ENCODE measurements at places on chromosomes 2 and 18.

DNA sequence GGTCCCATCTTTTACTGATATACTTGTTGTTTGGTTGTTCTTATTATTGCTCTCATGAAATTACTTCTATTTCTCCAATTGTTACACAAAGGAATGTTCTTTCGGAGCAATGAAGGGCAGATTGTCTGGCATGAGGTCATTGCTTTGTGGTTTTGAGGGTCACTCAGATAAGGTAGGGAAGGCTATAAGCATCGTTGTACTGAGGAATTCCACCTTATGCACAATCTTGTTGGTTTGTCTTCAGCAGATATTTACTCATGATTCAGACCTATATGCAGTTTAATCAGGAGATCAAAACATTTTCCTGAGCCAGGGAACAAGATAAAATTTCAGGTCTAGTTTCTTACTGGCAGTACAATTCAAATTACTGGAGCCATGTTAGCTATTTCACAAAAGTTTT is 163.0 kb upstream of the SPHKAP start:
- DNase-seq = no peak

DNA sequence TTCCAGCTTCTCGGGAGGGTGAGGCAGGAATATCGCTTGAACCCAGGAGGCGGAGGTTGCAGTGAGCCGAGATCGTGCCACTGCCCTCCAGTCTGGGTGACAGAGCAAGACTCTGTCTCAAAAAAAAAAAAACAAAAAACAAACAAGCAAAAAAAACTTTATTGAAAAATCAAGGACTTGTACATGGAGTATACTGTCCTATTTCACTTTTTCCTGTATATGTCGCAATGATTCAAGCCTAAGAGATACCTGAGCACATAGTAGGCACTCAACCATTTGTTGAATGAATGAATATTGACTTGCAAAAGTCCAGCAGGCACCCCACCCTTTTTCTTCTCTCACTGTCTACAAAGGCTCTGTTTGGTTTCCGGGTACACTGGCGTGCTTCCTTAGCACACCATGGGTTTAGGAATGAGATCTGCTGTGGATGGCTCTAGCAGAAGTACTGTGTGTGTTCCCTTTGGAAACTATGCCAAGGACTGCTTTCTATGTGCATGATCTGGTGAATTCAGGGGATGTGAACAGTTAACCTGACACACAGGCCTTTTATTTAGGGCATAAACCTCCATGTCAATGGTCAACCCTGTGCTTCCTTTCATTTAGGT is 6.1 kb downstream of the APCDD1 start:
- DNase-seq = no peak

- DNase-seq = no peak
Observed at GRCh38 chr18:25322806-25323205, 29.2 kb downstream of the ZNF521 start.

DNA sequence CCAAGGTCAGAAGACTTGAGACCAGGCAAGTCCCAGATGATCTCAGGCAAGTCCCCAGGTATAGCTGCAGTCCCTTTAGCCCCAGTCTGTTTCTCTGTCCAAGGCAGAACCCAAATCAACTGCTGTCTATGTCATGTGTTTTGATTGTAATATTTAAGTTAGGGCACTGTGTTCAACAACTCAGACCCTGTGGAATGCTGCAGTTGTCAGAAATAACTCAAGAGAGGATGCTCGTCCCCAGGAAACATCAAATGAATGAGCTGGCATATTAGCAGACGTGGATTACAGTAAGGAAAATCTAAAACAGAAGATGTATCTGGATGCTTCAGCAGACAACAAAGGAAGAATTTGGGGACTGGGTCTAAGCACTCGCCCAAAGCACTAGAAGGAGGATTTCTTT is 70.1 kb downstream of the BCL11A start:
- DNase-seq = no peak

GRCh38 chr18:62790871-62791772 is 75.8 kb downstream of the PHLPP1 start:
- DNase-seq = no peak

DNA sequence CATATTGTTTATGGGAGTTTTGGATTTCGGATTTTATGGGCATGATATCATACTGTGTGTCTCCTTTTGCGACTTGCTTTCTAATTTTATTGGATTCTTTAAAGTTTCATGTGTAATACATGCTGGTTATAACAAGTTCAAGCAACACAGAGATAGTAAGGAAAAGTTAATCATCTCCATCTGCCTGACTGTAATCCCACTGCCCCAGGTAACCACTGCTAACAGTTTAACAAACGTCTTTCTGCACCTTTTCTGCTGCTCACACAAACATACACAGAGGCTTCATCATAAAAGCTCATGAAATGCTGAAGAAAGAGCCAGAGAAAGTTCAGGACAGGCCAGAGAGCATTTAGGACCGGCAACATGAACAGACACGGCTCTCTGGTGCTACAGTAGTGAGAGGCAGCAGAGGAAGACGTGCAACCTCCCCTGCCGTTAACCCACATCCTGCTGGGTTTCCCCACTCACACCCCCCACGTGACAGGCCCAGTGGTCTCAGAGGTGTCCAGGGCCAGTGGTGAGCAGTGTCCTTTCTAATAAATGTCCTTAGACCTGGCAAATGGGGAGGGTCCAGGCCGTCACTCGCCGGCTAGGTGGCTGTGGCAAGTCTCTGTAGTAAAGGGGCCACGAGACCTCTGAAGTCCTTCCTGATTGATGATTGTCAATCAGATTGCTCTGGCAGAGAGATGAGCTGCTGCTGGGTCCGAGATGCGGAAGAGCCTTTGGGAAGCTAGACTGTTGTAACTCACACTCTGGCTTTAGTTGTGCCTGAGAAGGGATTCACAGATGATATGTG is 43.0 kb upstream of the SLC1A4 start:
- DNase-seq = peak; percentile 57

DNA sequence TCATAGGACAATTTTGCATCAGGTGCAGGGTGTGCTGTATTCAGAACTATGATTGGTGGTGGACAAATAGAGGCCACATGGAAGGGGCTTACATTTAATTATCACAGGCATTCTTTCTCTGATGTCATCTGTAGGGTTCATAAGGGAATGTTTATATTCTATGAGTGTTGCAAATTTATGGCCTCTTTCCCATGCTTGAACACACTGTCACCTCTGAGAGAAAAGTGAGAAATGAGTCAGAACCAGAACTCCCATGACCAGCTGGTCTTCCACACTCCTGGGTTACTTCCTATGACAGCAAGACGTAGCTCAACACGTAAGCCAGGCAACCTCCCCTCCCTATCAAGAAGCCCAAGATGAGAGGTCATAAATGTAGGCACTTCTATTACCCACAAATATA is 310.8 kb downstream of the PIEZO2 start:
- no peak for DNase-seq

- no peak for DNase-seq
Observed at GRCh38 chr18:46182633-46183358, 78.6 kb downstream of the HAUS1 start.

DNA sequence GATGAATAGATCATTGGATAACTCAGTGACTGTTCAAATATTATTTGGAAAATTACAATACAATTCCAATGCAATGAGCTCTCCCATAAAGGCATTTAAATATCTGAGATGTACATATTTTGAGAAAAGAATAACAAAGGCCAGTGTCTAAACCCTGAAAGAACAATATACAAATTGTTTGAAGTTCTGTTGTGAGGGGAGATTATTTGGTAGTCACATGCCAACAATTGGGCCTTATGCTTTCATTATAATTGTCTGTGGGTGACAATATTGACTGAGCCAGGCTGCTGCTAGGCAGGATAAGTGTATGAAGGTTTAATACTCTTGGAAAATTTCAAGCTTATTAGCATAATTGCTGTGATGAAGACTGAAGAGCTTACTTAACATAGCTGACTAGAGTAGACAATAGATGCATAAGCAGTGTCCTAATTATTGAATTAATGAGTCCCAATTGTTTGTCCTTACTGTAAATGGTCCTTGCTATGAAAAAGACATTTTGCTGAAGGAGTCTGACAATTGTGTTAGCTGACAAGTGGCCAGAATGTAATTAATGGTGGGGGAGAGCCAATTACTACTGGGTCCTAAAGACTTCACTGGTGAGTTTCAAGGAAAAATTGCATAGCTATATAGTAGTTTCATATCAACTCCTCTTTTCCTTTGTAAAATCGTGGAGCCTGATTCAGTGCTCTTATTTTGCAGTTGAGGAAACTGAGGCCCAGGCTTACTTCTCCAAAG is 5.0 kb upstream of the SMAD2 start:
- no peak for DNase-seq

Measured in stimulated activated CD4-positive, alpha-beta T cell treated with anti-CD3 and anti-CD28 coated beads, Interleukin-15, amount 100 ng/mL, for 48 hours (primary cell).